Activated naive CD4-positive, alpha-beta T cell treated with anti-CD3 and anti-CD28 coated beads for 36 hours (primary cell): ENCODE measurements at places on chromosomes 6 and 20.

DNA sequence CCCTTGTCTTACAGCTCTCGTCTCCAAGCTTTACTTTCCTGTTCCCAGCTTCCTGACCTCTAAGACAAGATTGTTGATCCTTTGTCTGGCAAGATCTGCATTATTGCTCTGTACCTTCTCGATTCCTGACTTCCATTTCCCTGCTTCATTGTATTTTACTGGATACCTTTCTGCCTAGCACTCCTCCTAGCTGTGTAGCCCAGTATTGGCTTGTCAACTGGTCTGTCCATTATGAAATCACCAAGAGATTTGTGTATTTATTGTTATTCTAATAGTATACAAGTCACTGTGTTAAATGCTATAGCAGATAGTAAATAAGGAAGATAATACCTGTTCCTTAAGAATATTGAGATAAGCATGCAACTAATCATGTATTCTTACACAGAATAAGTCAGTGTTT is 305.4 kb downstream of the CDKAL1 start:
- no peak for DNase-seq
- no peak overlapping the region for H3K4me3 ChIP-seq
- no peak overlapping the region for H3K27ac ChIP-seq
- H3K36me3 ChIP-seq, result peaks cover 10% of the 10 kb centered on the region

DNA sequence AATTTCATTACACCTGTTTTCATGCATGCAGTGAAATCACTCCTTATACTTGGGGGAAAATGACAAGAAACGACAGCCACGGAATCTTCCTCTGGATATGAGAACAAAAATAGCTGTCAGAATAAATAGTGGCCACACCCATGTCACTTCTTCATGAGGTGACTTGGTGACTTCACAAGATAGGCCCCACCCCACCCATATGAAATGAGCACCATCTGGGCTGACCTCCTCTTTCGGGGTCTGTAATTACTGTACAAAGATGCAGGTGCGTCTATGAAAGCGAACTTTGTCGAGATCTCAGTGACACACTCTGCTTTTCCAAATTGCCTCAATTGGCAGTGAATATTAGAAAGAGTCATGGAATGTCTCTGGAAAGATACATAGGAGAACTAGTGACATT is 184.2 kb upstream of the CCN2 start:
- no peak overlapping the region for H3K4me3 ChIP-seq
- H3K4me1 ChIP-seq, result no peaks in the 10 kb centered on the region
- no peak for DNase-seq
- H3K27ac ChIP-seq, result no peak overlapping the region

DNA sequence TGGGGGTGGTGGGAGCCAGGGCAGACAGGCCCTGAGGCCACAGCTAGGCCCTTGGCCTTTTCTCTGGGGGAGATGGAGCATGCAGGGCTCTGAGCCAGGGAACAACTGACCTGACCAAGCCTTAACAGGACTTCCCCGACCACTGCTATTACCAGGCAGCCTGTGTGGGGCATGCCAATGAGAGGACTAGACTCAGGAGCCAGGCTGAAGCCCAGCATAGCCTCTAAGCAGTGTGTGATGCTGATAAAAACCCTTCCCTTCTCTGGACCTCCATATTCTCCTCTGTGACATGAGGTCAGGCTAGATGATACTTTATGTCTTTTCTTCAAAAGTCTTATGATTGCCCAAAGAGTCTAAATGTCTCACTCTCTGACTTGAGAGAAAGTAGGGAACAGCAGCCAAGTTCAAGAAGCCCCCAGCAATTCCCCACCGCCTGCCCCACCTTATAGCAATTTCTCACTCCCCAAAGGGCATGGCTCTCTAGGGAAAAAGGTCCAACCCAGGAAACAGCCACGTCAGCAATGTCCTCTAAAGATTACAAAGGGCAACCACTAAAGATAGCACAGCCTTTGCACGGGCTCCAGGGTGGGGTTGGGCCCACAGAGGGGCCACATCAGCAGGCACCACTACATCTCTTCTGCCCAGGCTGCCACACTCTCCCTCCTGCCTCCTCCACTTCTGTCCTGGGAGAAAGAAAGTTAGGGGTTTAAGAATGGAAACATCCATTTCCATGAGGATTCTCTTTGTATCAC is 71.3 kb downstream of the TRERF1 start:
- H3K4me3 ChIP-seq, result no peak overlapping the region
- H3K27ac ChIP-seq, result no peak overlapping the region
- no peak for DNase-seq
- H3K36me3 ChIP-seq, result no peaks in the 10 kb centered on the region

DNA sequence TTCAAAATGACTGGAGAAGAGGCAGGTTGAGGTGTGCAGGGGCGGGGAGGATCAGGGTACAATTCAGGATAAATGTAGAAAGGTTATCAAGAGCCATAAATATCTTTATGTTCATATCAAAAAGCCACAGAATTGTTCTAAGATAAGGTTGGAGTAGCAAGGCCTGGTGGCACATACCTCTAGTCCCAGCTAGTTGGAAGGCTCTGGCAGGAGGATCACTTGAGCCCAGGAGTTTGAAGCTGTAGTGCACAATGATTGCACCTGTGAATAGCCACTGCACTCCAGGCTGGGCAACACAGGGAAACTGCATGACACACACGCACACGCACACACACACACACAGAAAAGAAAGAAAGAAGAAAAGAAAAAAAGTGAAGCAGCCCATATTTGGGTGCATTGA is 194.8 kb downstream of the GRIK2 start:
- no peak overlapping the region for H3K4me3 ChIP-seq
- no peak overlapping the region for H3K27ac ChIP-seq
- no peak for DNase-seq
